ENCODE measurements at places on chromosomes 16 and 17. TPM values are rescaled to one million over a fixed set of nuclear protein-coding genes. Genes with fewer than 3 reads are reported as not detected.
A peak's percentile ranks its signal among the peaks of the same experiment; 100 is the strongest.

The NTN3 gene
- total RNA-seq, result 0.44 TPM

The ELMO3 gene
- total RNA-seq, result 1.2 TPM

The FASN gene
- 90.9 TPM for total RNA-seq

The CEP112 gene
- total RNA-seq, result 5.9 TPM

The KRTAP9-4 gene
- not detected for total RNA-seq

- DNase-seq, result peak; percentile 75
Observed at GRCh38 chr17:62704381-62704971, 77.0 kb downstream of the MRC2 start.

- peak; percentile 15 for DNase-seq
Observed at GRCh38 chr17:63332286-63332685, 113.8 kb downstream of the CYB561 start.

- DNase-seq, result no peak
Observed at GRCh38 chr17:38740806-38741205, 7.3 kb downstream of the PCGF2 start.

GRCh38 chr17:27628376-27628775 is 2.6 kb upstream of the LGALS9 start:
- DNase-seq, result no peak
